Activated naive CD8-positive, alpha-beta T cell treated with anti-CD3 and anti-CD28 coated beads, Interleukin-2, amount 50 U/mL, for 16 hours (primary cell): ENCODE measurements at places on chromosomes 11 and 22.

- DNase-seq, result no peak
Measured at GRCh38 chr11:133409799-133410198, 122.5 kb downstream of the OPCML start.

GRCh38 chr11:96798445-96798844 lies 408.6 kb downstream of the JRKL start:
- no peak for DNase-seq

DNA sequence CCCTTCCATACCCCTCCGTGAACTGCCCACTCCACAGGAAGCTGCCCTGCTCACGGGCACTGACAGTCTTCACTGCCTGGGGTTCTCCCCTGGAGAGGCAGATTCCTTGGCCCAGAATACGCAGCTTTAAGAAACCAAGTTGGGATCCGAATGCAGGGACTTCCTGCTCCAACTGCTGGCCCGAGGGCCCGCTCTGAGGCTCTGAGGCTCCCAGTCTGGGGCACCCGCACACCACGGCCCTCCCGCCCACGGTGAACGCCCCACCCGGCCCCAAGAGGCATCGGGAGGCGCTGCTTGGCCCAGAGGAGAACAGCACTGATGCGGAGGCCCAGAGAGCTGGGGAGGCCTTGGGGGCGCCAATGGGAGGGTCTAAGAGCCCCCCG lies 42.3 kb downstream of the IGF2 start:
- no peak for DNase-seq

- DNase-seq, result no peak
Measured at GRCh38 chr11:70826541-70827335, 425.6 kb downstream of the SHANK2 start.

GRCh38 chr22:42365111-42365865 lies 66.9 kb downstream of the NFAM1 start:
- no peak for DNase-seq

- DNase-seq, result no peak
Measured at GRCh38 chr11:130472434-130472961, 24.1 kb downstream of the ADAMTS15 start.

GRCh38 chr11:118415739-118416068 lies 14.3 kb downstream of the ATP5MG start:
- DNase-seq, result no peak
